GM20000 (cell line): ENCODE measurements at places on chromosomes 6 and 20.
A peak's percentile ranks its signal among the peaks of the same experiment; 100 is the strongest.

GRCh38 chr6:72850469-72850868 is 228.6 kb downstream of the KCNQ5 start:
- DNase-seq: no peak

DNA sequence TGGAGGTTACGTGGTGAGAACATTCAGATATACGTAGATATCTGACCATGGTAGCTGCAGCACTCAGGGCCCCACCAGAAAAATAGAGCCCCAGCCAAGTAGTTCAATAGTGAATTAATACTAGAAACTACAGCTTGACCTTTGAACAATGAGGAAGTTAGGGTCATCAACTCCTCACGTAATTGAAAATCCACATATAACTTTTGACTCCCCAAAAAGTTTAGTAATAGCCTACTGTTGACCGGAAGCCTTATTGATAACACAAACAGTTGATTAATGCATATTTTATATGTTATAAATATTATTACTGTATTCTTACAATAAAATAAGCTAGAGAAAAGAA is 117.9 kb downstream of the SNX5 start:
- no peak for DNase-seq

GRCh38 chr6:13157293-13157692 is 171.0 kb downstream of the TBC1D7 start:
- DNase-seq: no peak

DNA sequence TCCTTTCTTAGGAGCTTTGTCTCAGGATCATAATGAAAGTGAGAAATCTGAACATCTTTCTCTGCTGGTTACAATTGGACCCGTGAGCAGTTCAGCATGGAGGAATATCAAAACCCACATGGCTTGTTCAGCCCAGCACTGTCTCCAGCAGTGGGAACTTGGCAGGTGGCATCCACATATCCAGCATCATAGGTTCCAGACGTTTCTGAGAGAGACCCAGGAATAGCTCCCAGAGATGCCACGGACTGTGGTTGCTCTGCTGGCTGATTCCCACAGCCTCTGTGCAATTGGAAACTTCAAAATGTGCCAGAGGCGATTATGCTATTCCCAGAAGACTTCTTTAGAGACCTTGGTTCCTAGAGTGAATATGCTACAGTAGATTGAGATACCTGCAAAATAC is 76.4 kb downstream of the PHACTR2 start:
- DNase-seq: no peak

GRCh38 chr20:19821606-19822005 is 63.5 kb downstream of the RIN2 start:
- peak; percentile 23 for DNase-seq

DNA sequence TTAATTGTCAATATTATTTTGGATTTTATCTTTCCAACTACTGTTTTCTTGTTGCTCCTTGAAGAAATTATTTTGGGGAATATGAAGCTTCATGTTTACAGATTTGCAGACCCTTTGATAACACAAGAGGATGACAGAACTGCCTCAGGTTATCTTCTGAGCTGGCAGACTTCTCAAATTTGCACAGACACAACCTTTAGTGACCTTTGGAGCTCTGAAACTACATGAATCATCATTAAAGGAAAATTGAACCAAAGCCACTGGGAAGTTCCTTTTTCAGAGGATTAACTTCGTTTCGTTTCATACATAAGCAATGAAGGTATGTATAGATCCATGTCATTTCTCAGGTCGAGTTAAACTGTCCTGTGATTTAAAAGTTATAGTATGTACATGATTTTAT is 85.9 kb downstream of the FBXO5 start:
- no peak for DNase-seq

GRCh38 chr6:3139090-3139903 is 18.0 kb downstream of the TUBB2A start:
- peak; percentile 55 for DNase-seq

DNA sequence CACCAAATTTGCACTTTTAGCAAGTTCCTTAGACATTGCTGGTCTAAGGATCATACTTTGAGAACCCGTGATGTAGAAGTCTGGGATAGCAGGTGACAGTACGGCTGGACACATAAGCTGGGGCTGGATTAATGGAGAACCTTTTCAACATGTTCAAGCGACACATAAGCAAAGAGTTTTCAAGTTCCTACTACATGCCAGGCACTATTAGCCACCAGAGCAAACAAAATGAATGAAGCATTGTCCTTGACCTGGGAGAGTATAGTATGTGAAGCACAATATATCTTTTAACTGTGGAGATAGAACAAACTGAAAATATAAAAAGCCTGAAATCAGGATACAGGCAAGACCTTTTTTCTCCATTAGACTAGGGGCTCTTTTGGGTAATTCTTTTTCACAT is 102.9 kb downstream of the ADGRG6 start:
- DNase-seq: no peak

- peak; percentile 87 for DNase-seq
Measured at GRCh38 chr20:51400051-51400926, 142.2 kb downstream of the NFATC2 start.

- DNase-seq: no peak
Measured at GRCh38 chr6:150184850-150185731, 42.2 kb downstream of the PPP1R14C start.

GRCh38 chr6:55536391-55536956 is 42.5 kb downstream of the HMGCLL1 start:
- no peak for DNase-seq

GRCh38 chr6:132286298-132287019 is 114.8 kb downstream of the MOXD1 start:
- DNase-seq: no peak

DNA sequence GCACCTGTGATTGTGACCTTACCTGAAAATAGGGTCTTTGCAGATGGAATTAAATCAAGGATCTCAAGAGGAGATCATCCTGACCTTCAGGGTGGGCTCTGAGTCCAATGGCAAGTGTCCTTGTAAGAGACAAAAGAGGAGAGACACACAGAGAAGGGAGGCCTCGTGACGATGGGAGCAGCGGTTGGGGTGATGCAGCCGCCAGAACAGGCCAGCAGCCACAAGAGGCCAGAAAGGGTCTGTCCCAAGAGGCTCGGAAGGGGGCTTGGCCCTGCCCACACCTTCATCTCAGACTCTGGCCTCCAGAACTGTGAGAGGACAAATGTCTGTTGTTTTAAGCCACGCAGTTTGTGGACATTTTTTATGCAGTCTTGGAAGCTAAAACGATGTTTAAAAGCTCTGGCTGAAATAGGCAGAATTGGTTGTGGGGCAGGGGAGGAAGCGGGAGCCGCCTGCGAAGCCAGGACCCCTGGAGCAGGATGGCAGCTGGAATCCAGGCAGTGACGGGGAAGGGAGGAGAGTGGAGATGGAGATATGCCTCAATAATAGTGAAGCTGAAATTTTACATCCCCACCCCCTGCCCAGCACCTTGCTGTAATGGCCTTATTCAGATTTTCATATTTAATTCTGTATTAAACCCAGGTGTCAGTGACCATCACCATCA is 216.4 kb downstream of the ANKRD60 start:
- no peak for DNase-seq

DNA sequence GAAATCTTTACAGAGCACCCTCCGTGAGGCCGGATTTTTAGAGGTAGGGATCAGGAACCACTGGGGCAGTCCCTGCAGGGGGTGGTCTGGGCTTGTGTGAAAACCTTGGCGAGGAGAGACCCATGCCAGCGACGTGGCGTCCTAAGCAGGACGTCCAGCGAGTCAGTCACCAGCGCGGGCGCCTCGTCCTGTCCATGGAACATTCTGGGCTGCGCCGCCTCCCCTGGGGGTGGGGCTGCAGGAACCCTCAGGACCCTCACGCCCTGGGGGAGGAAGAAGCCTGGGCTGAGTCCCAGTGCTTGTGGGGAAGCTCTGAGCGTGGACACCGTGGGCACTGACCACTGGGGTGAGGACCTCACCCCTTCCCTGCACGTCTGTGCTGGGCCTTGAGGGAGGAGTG is 25.7 kb upstream of the DACT2 start:
- no peak for DNase-seq

- DNase-seq: no peak
Measured at GRCh38 chr6:14037402-14038277, 79.9 kb upstream of the CD83 start.

GRCh38 chr20:56796345-56796744 is 167.2 kb downstream of the TFAP2C start:
- no peak for DNase-seq

- no peak for DNase-seq
Measured at GRCh38 chr6:110626442-110626841, 150.0 kb upstream of the SLC22A16 start.

- DNase-seq: no peak
Measured at GRCh38 chr20:35334311-35335101, 42.3 kb upstream of the FAM83C start.

DNA sequence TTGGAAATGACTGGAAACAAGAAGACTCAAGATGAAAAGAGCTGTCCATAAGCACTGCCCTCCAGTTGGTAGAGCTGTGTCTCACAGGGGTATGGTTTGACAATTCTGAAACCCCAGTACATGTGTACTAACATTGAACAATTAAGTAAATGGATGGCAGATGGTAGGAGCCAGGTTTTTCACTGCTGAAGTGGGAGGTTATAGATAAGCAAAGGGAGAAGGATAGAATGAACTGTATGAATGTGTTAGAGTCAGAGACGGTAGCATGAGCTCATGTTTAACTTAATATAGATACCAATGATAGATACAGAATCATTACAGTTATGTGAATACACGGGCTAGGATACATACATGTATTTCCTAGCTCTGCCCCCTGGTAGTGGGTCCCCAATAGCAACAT is 95.0 kb upstream of the SIRPA start:
- DNase-seq: no peak

- DNase-seq: no peak
Measured at GRCh38 chr6:125431971-125432370, 130.2 kb upstream of the HDDC2 start.

- DNase-seq: no peak
Measured at GRCh38 chr20:64080013-64080812, at the start of gene OPRL1. Gene OPRL1 (plus strand): TSS chr20:64080082. CDS start chr20:64092721, 12,639 bp downstream.

GRCh38 chr20:33832103-33832804 is 21.1 kb downstream of the CHMP4B start:
- no peak for DNase-seq

GRCh38 chr6:170259278-170259677 is 31.6 kb downstream of the DLL1 start:
- DNase-seq: no peak

DNA sequence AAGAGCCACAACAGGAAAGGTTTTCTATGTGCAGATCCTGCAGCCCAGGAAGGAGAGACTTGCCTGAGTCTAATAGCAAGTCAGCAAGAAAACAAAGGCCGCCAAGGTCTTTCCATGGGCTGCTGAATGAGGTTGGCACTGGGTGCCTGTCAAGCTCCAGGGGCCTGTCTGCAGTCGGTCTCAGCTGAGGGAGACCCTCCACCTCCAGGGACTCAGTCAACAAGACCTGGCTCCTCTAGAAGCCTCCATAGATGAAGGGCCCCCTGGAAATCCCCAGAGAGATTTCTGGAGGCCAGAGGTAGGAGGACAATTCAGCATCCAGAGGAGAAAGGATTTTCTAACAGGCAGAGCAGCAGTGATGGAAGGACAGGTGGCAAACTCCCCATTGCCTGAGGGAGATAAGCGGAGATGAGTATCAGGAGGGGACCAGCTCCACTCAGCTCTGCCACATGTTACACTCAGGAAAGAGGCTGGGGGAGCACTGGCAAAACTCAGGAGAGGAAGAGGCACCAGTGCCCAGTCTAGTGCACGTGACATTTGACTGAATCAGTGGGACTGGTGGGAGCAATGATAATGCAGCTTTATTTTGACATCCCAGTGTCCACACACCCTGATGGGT is 33.5 kb upstream of the FKBP1A start:
- no peak for DNase-seq

DNA sequence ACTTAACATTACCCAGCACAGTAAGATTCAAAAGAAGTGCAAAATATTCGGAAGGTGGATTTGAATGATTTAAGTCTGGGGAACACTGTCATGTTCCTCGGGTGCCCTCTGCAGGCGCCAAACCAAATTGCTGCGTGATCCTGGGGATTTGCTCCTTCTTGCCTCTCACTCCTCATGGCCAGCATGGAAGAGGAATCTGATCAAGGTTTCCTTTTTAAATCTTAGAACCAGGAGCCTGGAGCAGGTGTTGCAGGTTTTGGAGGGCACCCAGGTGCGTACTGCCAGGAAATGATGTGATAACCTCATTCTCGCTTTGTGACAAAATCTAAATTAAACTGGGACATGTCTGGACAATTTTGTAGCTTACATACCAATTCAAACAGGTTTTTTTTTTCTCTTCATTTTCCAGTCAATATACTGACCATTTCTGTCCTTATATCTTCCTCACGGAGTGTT is 8.1 kb upstream of the PFDN4 start:
- DNase-seq: peak; percentile 67

- no peak for DNase-seq
Measured at GRCh38 chr6:155089746-155090145, 94.6 kb downstream of the TIAM2 start.

DNA sequence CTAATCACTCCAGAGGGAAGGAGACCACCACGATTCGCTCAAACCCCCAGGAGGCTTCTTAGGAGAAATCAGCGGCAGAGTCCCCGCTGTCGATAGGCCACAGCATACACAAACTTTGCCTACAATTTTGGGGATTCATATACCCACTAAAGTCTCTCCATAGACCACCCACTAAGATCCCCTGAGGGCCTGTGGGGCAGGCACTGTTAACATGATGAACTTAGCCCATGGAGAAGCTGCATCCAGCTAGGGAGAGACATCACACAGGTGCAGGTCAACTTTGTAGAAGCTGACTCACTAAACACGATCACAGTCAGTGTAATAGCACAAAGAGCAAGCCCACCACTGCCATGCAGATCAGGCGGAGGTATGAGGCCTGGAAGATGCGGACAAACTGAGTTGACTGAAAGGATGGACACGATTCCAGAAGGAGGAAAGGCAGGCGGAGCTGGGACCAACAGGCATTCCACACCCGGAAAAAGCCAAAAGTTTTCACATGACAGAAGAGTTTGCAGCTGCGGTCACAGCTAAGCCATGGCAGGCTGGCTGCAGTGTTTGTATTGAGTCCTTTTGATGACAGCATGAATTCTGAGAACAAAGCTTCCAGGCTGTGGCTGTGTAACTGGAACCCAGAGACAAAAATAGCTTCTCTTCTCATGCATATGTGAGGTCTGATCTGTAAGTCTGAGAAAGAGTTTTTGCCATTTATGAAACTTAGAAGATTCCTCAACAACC is 75.7 kb upstream of the QKI start:
- DNase-seq: no peak

DNA sequence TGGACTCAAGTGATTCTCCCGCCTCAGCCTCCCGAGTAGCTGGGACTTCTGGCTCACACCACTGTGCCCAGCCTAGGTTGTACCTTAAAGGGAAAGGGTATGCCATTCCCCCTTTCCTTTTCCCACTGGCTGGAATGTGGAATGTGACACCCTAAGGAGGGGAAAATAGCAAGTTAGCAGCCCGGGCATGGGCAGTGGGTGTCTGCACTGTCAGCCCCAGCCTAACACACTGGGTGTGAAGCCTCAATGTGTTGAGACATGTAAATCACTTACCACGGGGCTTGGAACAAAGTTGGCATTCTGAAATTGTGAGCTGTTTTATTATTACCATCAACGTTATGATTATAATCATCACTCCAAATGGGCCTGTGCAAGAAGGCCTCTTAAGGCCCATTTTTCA is 80.8 kb upstream of the PTPN1 start:
- no peak for DNase-seq

GRCh38 chr20:49427751-49428518 is 54.5 kb downstream of the KCNB1 start:
- no peak for DNase-seq

GRCh38 chr6:71902261-71902660 is 15.9 kb downstream of the RIMS1 start:
- DNase-seq: peak; percentile 5

- DNase-seq: no peak
Measured at GRCh38 chr20:58146746-58147140, 81.7 kb downstream of the ANKRD60 start.

- no peak for DNase-seq
Measured at GRCh38 chr20:63007646-63008488, 1.1 kb upstream of the BHLHE23 start.
